Activated CD8-positive, alpha-beta memory T cell treated with anti-CD3 and anti-CD28 coated beads, Interleukin-2, amount 10 ng/mL, durations not matched to agents 7 days and 5 days (primary cell): ENCODE measurements at places on chromosomes 4 and X. TPM values are rescaled to one million over a fixed set of nuclear protein-coding genes. Genes with fewer than 3 reads are reported as not detected.
A peak's percentile ranks its signal among the peaks of the same experiment; 100 is the strongest.

GRCh38 chr4:87056881-87057280 is 122.1 kb downstream of the AFF1 start:
- H3K27ac ChIP-seq = no peak overlapping the region
- peaks cover 63% of the 10 kb centered on the region for H3K4me1 ChIP-seq

GRCh38 chr4:118784776-118785175 is 51.1 kb downstream of the SEC24D start:
- H3K36me3 ChIP-seq = peaks cover 27% of the 10 kb centered on the region
- no peak overlapping the region for H3K4me3 ChIP-seq
- no peaks in the 10 kb centered on the region for H3K4me1 ChIP-seq
- no peak overlapping the region for H3K27ac ChIP-seq
- no peaks in the 10 kb centered on the region for H3K27me3 ChIP-seq

DNA sequence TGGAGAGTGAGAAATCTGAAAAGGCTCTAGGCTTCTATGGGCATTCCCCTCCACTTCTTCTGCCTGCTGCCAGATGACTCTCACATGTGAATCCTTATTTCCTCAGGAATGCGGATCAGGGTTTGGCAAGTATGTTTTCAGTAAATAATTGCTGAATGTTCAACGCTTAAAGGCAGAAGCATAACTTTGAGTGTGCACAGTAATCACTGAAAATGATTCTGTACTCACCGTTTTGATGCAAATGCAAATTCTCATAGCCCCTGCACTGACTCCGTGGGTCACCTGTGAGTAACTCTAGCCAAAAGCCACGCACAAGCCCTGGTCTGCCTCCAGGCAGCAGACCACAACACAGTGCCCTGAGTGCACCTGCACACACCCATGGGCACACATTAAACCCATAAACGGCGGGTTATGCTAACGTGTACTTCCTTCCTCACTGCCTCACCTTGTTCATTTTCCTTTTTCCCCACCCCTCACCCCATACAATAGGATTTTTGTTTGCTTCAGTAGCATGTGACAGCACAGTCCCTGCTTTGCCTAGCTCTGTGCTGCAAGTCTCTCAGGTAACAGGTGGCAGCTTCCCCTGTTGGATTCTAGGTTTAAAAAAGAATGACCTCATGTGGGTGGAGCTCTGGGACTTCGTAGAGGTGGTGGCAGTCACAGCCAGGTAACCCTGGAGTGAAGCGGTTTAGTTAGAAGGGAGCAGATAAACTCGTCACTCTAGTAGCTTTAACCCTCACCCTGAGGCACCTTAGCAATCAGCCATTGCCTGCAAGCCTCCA is at the start of gene ARHGEF38:
TSS of gene ARHGEF38 (plus strand) at position 656 of the 782 bp plus-strand sequence. CDS start 146 bp downstream, outside the sequence.
- peaks cover 14% of the 10 kb centered on the region for H3K27me3 ChIP-seq
- no peaks in the 10 kb centered on the region for H3K36me3 ChIP-seq
- no peak within 1 kb of the TSS for H3K4me3 ChIP-seq
- no peak within 1 kb of the TSS for H3K27ac ChIP-seq
- no peak for DNase-seq

DNA sequence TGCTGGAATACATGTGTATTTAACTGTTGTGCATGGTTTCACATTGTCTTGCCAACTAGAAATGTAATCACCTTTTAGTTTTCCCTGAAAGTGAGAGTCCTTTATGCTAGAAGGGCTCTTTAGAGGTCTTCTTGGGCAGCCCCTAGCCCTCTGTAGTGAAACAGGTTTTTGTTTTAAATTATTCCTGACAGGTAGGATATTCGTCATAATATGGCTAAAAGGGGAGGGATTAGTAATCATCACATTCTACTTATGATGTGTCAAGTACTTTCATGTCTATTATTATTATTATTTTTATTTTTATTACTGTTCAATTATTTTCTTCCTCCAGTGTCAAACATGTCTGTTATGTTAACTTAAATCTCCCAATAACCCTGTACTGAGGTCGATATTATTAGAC is 35.5 kb downstream of the MSN start:
- H3K27me3 ChIP-seq = no peaks in the 10 kb centered on the region
- peaks cover 42% of the 10 kb centered on the region for H3K36me3 ChIP-seq
- no peak for DNase-seq
- H3K27ac ChIP-seq = peak overlapping the region; percentile 85
- H3K4me1 ChIP-seq = peaks cover 87% of the 10 kb centered on the region
- H3K4me3 ChIP-seq = no peak overlapping the region

DNA sequence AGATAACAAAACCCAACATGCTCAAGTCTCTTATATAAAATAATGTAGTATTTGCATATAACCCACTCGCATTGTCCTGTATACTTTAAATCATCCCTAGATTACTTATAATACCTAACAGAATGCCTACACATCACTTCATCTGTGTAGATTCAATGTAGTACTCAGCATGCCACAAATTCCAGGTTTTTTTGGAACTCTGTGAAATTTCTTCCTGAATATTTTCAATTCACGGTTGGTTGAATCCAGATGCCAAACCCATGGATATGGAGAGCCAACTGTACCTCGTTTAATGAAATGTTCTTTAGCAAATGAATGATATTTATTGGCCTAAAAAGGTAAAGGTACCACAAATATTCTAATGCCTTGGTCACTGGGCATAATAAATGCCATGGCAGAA is 24.8 kb downstream of the CCNI start:
- peaks cover 2% of the 10 kb centered on the region for H3K4me1 ChIP-seq
- H3K27ac ChIP-seq = no peak overlapping the region
- no peak overlapping the region for H3K4me3 ChIP-seq
- H3K27me3 ChIP-seq = no peaks in the 10 kb centered on the region
- peaks cover 41% of the 10 kb centered on the region for H3K36me3 ChIP-seq
- DNase-seq = no peak

- no peaks in the 10 kb centered on the region for H3K4me1 ChIP-seq
- H3K4me3 ChIP-seq = no peak overlapping the region
- H3K27ac ChIP-seq = no peak overlapping the region
Measured at GRCh38 chrX:99469439-99469838, 940.6 kb downstream of the PCDH19 start.

GRCh38 chr4:42865572-42866189 is 26.8 kb upstream of the GRXCR1 start:
- no peaks in the 10 kb centered on the region for H3K36me3 ChIP-seq
- peak; percentile 57 for DNase-seq
- H3K4me1 ChIP-seq = no peaks in the 10 kb centered on the region
- no peak overlapping the region for H3K27ac ChIP-seq
- no peak overlapping the region for H3K4me3 ChIP-seq
- H3K27me3 ChIP-seq = peaks cover 20% of the 10 kb centered on the region

DNA sequence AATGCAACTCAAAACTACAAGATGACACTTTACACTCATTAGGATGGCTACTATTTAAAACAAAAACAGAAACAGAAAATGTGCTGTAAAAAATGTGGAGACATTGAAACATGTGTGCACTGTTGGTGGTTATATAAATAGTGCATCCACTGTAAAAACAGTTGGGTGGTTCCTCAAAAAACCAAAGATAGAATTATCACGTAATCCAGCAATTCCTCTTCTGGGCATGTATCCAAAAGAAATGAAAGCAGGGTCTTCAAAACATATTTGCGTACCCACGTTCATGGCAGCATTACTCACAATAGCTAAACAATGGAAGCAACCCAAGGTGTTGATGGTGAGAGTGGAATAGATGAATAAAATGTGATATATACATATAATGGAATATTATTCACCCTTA is 967.2 kb downstream of the TRAM1L1 start:
- no peak for DNase-seq
- H3K27ac ChIP-seq = no peak overlapping the region
- H3K27me3 ChIP-seq = no peaks in the 10 kb centered on the region
- no peaks in the 10 kb centered on the region for H3K4me1 ChIP-seq
- no peak overlapping the region for H3K4me3 ChIP-seq

GRCh38 chr4:117971403-117971802 is 62.9 kb upstream of the NDST3 start:
- no peaks in the 10 kb centered on the region for H3K27me3 ChIP-seq
- no peaks in the 10 kb centered on the region for H3K36me3 ChIP-seq
- no peak for DNase-seq

Gene ARR3
- not detected for total RNA-seq

Gene HSD17B13
- total RNA-seq = 0.09 TPM

Gene C4orf50
- total RNA-seq = 1.1 TPM

Gene SLC9B1
- 1.3 TPM for total RNA-seq

Gene PAGE1
- not detected for total RNA-seq
